NCI-H524 (cell line): ENCODE measurements at places on chromosomes 5 and 9.

GRCh38 chr9:38370176-38370575 is 22.3 kb upstream of the ALDH1B1 start:
- DNase-seq: no peak

- no peak for DNase-seq
Observed at GRCh38 chr9:75185585-75186170, 97.4 kb downstream of the OSTF1 start.

- no peak for DNase-seq
Observed at GRCh38 chr5:108884736-108885135, 137.0 kb downstream of the FER start.

- DNase-seq: no peak
Observed at GRCh38 chr9:108394726-108395125, 461.1 kb downstream of the ACTL7B start.

GRCh38 chr5:82809420-82810143 is 267.6 kb downstream of the TMEM167A start:
- no peak for DNase-seq

- DNase-seq: no peak
Observed at GRCh38 chr9:135416664-135417290, 62.8 kb upstream of the PPP1R26 start.

GRCh38 chr5:84303315-84303714 is 81.4 kb downstream of the EDIL3 start:
- DNase-seq: no peak

DNA sequence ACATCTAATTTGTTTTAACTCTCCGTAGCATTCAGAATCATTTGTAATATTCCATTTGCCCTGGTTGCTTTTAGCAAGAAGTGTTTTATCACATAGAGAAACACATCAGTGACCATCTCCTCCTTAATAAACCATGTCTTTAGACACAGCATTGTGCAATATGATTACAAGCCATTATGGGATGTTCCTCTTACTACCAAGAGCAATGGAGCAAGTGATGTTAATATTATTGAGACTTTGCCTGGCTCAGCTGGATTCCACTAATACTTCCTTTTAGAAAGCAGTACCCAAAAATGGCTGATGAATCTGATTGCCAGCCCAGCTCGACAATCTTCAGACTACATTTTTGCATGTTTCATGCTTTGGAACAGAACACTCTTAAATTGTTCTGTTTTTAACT is 364.2 kb downstream of the OSTF1 start:
- DNase-seq: no peak

- DNase-seq: peak; percentile 91
Observed at GRCh38 chr9:37592108-37592951, at the start of gene TOMM5. Gene TOMM5 (minus strand): TSS chr9:37592597. CDS start chr9:37592532, 65 bp downstream.

- no peak for DNase-seq
Observed at GRCh38 chr9:65410926-65411325, 125.9 kb upstream of the FOXD4L5 start.

- DNase-seq: no peak
Observed at GRCh38 chr9:107284636-107285035, 1.6 kb downstream of the RAD23B start.

GRCh38 chr9:134065612-134066419 is 2.0 kb downstream of the BRD3 start:
- no peak for DNase-seq

- no peak for DNase-seq
Observed at GRCh38 chr5:93708442-93708841, 33.0 kb downstream of the POU5F2 start.

DNA sequence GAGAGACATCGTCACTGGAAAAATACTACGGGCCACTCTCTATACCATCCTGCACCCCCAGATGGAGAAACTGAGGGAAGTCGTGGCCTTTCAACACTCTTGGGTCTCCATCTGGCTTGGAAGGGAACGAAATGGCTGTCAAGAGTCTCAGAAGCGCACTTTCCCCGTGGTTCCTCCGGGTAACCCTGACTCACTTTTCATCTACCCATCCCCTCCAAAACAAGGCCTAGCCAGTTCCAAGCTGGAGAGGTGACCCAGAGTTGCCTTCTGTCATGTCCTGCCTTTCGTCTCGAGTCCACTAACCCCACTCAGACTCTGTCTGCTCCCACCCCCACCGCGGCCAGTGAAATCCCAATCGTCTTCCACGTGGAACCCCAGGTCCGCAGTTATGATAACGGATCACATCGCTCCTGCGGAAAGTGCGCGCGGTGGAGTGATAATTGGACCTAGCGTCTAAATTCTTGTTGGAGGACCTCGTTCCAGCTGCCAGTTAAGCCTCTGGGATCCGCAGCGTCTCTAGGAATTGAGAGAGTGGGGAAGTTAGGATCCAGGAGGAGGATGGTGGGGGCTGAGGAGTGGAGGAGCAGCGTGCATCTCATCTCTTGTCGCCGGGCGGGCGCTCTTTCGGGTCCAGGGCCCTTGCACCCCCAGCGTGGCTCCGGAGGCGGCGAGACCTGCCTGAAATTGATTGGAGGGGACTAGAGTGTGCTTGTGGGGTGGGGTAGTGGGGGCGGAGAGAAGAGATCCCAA is 4.6 kb downstream of the CDKN2A start:
- no peak for DNase-seq

DNA sequence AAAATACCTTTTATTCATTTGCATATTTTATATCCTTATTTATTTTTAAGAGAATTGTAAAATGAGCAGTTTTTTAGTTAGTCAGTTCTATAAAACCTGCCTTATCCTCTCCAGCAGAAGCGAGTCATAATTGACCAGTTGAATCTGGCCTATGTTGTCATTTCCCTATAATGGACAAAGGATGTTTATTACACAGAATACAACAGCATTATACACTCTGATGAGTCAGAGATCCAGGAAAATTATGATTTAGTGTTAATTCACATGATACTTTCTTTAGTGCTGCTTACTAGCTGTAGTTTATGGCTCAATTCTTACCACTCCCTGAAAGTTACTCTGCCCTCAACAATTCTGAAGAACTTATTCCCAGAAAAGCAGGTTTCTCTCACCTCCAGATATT is 26.8 kb upstream of the LURAP1L start:
- DNase-seq: no peak

GRCh38 chr9:109507421-109507838 is 9.3 kb upstream of the PTPN3 start:
- no peak for DNase-seq

DNA sequence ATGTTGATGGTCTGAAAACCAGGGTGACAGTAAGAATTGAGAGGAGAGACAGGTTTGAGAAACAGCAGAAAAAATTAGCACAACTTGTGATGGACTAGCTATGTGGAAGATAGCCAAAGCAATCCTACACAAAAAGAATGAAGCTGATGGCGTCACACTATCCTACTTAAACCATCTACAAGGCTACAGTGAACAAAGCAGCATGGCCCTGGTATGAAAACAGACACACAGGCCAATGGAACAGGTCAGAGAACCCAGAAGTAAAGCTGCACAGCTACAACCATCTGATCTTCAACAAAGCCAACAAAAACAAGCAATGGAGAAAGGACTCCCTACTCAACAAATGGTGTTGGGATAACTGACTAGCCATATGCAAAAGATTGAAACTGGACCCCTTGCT is 7.5 kb upstream of the UBE2R2 start:
- DNase-seq: no peak

DNA sequence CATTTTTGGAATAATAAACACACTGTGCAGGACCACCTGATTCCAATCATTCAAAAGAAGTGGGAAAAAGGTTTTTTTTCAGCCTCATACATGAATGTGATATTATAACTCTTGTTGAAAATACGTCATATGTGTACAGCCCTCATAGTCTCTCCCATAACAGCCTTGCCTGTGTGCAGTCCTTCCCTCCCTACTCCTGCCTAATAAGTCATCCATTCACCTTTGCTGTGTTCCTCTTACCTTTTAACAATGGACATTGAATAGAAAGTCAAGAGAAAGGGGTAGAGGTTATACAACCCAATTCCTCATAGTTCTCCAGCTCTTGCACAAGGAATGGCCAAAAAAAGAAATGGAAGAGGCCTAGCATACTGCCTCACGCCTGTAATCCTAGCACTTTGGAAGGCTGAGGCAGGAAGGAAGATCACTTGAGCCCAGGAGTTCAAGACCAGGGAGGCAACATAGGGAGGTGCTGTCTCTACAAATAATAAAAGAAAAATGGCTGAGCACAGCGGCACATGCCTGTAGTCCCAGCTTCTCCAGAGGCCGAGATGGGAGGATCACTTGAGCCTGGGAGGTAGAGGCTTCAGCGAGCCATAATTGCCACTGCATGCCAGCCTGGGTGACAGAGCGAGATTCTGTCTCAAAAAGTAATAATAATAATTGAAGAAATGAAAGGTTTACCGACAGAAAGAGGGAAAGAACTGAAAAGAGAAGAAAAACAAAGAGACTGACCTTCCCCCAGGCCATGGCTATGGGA is 356.1 kb upstream of the KIF2A start:
- no peak for DNase-seq

DNA sequence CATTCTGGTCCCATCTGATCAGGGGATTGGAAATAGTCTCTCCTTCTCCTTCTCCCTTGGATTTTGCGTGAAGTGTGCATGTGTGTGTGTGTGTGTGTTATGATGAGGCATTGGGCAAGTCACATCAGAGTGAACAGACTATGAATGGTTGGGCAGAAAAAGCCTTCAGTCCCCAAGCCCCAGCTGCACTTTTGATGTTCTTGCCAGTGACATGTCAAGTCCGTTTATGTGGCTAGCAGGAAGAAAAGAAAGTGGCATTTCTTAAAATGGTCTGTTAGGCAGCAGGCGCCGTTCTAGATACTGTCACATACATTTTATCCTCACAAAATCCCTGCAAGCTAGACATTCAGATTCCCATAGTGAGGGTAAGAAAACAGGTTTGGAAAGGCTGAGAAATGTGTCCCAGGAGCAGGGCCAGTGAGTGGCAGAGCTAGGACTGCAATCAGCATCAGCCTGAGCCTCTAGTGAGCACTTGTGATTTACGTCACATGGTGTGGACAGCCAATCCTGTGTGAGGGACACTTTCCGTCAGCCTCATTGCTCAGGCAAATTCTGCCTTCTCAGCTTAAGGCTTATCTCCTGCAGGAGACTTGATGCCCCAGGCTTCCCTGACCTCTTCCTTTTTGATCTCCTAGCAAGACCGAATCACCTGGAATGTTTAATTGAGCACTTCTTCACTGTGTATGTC is 60.4 kb downstream of the GLRA1 start:
- no peak for DNase-seq

GRCh38 chr9:129012343-129012742 is 15.8 kb downstream of the SH3GLB2 start:
- no peak for DNase-seq

DNA sequence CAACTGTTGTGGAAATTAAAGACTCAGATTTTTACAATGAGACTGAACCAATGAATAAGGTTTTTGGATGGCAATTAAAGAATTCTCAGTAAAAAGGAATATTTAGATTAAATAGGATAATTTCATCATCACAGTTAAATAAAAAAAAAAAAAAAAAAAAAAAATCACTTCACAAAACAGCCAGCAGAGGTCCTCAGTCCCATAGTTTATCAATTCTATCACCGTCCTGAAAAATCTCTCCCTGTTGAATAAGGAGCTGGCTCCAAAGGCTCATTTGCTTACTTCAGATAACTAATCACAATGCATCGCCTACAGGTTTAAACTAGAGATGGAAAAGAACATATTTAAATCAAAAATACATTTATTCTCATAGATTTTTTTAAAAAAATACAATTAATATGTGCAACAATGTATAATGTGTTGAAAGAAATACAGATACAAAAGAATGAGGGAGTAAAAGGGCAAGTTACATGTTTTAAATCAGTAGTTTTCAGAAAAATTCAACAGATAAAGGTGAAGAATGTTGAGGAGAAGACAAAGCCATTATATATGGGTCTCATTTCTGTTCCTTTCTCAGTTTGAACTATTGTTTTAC is 175.8 kb upstream of the CHD1 start:
- DNase-seq: peak; percentile 43

DNA sequence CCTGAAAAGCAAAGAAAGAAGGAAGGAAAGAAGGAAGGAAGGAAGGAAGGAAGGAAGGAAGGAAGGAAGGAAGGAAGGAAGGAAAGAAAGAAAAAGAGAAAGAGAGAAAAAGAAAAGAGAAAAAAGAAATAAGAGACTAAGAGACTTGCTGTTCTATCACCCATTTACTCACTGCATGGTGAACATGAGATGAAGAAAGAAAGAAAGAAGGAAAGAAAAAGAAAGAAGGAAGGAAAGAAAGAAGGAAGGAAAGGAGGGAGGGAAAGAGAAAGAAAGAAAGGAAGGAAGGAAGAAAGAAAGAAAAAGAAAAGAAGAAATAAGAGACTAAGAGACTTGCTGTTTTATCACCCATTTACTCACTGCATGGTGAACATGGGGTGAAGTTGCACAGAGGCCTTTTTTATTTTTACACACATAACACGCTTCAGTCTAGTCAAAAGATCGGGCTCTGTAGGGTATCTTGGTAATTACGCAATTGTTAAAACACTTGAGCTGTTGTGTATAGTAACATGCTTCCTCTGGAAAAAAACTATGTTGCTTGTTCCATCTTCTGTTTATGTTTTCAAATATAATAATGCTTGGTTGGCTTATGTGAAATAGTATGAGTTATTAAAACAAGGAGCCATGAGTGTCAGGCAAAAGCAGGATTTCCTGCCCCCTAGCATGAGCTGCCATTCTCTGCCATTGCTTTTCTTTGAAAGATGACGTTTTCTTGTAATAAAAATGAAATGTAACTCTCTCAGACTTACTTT is 119.3 kb upstream of the ZNF608 start:
- no peak for DNase-seq

DNA sequence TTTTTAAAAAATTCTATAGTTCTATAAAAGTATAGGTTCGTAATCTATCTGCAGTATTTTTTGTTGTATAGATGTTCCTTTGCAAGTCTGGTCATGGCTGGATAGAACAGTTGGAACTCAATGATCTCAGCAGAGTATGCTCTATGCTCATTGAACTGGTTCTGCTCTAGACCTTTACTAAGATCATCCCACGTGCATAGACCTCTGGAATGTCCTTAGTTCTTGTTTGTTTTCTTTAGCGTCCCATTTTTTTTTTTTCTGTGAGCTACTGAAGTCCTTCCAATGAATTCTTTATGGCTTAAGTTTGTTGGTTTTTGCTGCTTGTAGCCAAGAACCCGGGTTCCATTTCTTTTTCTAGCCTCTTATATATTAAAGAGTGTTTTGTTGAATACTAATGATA is 3.5 kb downstream of the TMEM38B start:
- DNase-seq: no peak

DNA sequence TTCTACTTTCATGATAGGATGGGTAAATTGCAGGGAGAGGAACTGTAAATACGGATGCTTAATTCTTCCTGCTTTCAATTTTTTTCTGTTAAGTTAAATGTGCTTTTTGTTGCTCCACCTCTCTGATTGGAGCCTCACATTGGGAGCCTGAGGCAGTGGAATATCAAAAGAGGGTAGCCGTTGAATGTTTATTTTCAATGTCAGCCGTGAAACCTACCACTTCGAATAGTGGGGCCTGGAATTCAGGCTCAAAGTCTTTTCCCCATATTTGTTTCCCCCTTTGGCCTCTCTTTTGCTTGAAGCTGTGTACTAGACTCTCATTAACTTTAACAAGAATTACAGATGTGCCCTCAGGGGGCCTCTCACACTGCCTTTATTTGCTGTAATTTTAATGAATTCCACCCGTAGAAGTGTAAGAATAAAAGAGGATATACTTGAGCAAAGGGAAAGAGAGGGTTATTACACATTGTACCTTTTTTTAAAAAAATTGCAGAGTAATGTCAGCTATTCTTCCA is 29.0 kb downstream of the PSAT1 start:
- no peak for DNase-seq

- DNase-seq: no peak
Observed at GRCh38 chr5:120657104-120657503, 193.0 kb downstream of the PRR16 start.

GRCh38 chr9:26789959-26790358 is 102.6 kb downstream of the CAAP1 start:
- no peak for DNase-seq
